Mammary epithelial cell (primary cell): ENCODE measurements at places on chromosomes 5 and 9.

DNA sequence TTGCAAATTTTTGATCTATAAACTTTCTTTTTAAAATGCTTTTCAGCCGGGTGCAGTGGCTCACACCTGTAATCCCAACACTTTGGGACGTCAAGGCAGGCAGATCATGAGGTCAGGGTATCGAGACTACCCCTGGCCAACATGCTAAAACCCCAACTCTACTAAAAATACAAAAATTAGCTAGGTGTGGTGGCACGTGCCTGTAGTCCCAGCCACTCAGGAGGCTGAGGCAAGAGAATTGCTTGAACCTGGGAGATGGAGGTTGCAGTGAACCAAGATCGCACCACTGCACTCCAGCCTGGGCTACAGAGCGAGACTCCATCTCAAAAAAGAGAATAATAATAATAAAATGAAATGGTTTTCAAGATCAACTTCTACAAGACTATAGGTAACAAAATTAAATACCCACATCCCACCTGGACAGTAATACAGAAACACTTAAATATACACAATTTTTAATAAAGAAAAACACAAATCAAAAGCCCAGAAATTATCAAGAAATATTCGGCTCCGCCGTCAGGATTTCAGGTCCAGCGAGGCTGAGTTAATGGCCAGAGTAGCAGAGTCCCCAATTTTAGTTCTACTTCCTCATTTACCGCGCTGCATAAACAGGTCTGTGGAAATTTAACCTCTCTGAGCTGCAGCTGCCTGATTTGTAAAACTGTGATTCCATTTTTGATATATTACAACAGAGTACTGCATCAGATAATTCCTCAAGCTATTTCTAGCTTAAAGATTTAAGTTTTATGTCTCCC, 4.0 kb downstream of the TUT7 start:
- DNase-seq: no peak

DNA sequence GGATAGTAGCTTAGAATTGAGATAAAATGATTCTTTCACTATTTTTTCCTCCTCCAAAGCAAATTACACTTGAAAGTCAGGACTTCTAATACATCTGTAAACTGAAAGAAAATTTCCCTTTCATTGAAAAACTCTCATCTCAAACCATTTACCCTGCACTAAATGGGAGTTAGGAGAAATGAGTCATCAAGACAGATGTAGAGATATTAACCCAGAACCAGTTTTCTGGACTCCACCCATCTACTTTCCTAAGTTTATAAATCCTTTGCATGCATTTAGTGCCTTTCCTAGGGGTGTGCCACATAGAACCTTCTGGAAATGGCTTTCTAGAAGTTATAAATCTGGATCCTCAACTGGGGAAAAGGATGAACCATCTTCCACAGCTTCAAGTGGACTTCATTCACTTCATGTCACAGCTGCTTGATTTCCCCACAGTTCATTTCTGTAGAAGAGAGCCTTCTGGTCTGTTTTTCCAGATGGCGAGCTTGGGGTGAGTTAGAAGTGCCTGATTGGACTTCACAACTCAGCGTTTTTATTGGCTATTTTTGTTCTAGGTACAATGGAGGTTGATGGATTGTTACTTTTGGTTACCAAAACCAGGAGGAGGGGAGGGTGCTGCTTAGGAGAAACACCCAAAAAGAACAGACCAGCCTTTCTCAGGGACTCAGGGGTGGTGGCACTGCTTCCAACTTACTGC, 72.5 kb upstream of the GPR151 start:
- DNase-seq: peak; percentile 48

DNA sequence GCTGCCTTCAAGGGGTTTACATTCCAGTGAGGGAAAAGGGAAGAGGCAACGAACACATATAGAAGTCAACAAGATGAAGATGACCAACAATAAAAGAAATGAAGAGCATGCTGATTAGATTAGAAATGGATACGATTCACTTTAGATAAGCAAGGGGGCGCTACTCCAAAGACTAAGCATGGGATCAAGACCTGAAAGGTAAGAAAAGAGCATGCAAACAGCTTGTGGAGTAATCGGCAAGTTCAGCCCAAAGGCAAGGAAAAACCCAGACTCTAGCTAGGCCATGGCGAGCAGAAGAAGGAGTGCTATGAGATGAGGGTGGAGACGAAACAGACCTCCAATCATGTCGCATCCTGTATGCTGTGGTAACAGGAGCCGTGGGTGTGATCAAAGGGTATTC, 124.4 kb downstream of the FANCC start:
- DNase-seq: no peak

DNA sequence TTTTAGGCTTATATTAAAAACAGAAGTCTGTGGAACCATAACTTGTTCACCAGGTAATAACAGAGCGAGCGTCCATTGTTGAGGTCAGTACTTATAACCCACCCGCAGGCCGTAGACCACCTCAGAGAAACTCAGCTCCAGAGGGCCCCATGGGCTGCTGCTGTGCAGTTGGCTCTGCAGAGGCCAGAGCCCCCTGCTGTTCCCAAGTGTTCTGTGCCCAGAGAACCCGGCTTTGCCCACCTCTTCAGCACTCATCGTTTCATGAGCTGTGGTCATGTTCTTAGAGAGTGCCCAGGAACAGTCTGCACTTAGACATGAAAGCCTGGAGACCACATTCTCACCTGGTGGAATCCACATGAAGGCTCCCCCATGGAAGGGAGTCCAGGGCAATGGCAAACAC, 50.4 kb upstream of the SLC2A8 start:
- DNase-seq: no peak

GRCh38 chr9:12425878-12426864, 267.0 kb upstream of the TYRP1 start:
- no peak for DNase-seq

GRCh38 chr5:32562843-32563242, 22.5 kb upstream of the SUB1 start:
- no peak for DNase-seq

GRCh38 chr5:160311491-160312133, 752 bp downstream of the CCNJL start:
- no peak for DNase-seq
